Sciatic nerve (tissue), 2 donors: ENCODE measurements at places on chromosomes 7 and 10. TPM values are rescaled to one million over a fixed set of nuclear protein-coding genes. Genes with fewer than 3 reads are reported as not detected.
A peak's percentile ranks its signal among the peaks of the same experiment; 100 is the strongest.

DNA sequence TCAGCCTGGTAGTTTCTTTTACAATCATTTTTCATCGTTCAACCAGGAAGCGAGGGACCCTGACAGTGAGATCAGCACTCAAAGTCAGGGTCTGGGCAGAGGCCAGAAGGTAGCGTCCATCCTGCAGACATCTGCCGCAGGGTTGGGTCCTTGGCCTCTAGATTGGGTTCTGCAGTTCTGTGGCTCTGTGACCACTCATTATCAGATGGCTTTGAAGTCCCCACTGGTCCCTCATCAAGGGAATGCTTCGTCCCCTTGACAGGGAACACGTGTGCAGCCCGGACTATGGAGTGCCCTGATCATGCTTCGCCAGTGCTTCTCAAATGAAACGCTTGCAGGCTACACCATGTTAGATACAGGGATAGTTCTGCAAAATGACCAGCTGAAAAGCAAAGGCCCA, 64.1 kb downstream of the FRMPD2 start:
- DNase-seq = no peak

AKR1B1 gene
- total RNA-seq = 273 TPM

- no peak for DNase-seq
Measured at GRCh38 chr10:96772196-96772595, 51.9 kb upstream of the PIK3AP1 start.

PRSS58 gene
- not detected for total RNA-seq

DNA sequence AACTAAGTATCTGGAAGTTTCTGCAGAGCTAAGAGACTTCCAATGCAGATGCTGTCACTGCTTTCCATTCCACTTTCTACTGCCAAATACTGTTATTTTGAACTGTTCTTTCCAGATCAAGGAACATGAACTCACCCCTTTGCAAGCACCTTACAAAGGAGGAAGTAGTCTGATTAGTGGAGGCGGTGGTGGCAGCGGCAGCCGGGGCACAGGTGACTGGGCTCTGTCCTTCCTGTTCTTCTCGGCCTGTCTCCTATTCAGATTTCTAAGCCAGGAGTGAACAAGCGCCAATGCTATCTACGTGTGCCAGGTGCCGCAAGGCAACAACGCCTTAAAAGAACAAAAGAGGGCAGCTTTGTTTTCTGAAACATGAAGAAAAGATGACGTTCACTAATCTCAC, 44.9 kb downstream of the BEND7 start:
- no peak for DNase-seq

ABLIM1 gene
- 140 TPM for total RNA-seq

CALHM2 gene
- 46.3 TPM for total RNA-seq

DNA sequence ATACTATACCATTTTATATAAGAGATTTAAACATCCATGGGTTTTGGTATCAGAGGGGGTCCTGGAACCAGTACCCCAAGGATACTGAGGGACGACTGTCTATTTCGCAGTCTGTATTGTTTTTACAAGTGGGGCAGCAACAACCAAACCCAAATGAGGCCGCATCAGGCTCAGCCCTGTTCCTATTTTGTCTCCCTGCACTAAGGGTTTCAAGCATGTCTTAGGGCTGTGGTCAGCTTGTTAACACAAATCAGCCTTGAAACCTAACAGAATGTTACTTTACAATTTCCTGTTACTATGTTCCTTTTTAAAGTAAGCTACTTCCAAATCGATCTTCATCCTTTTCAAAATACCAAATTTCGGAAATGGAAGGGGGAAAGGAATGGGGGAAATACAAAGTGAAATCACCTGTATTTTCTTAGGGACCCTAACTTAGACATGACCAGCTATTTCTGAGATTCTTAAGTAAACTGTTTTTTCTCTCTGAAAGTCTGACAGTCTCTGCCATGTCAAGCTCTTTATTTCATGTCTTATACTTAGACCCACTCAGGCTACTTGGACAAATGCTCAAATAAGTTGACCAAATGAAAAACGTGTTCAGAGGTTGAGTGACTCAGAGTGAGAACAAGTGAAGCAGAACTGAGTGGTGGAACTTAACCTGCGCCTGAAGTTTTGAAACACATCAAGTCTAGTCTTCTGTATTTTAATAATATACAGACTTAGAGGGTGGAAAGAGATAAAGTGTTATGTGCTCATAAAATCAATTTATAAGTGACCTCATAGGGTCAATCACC, 75.8 kb downstream of the C1GALT1 start:
- DNase-seq = no peak

DNA sequence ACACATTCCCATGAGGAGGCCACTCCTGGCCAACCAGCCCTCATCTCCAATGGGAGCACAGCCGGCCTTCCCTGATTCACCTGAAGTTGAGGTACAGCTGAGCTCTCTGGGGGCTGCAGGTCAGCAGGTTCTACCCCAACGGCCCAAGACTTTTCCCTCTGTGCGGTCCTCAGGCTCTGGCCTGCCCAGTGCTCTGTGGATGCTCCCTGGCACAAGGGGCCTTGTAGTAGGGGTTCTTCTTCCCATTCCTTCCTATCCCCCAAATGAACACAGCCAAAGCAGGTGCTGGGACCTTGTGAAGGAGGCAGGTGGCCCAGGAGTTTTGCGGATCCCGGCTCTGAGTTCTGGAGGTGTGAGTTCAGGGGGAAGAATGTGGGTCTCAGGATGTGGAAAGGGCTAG, 72.2 kb downstream of the PLXNA4 start:
- no peak for DNase-seq

- DNase-seq = peak; percentile 86
Measured at GRCh38 chr10:102642736-102643335, 1.4 kb upstream of the TRIM8 start.

LRIT1 gene
- total RNA-seq = not detected

DNA sequence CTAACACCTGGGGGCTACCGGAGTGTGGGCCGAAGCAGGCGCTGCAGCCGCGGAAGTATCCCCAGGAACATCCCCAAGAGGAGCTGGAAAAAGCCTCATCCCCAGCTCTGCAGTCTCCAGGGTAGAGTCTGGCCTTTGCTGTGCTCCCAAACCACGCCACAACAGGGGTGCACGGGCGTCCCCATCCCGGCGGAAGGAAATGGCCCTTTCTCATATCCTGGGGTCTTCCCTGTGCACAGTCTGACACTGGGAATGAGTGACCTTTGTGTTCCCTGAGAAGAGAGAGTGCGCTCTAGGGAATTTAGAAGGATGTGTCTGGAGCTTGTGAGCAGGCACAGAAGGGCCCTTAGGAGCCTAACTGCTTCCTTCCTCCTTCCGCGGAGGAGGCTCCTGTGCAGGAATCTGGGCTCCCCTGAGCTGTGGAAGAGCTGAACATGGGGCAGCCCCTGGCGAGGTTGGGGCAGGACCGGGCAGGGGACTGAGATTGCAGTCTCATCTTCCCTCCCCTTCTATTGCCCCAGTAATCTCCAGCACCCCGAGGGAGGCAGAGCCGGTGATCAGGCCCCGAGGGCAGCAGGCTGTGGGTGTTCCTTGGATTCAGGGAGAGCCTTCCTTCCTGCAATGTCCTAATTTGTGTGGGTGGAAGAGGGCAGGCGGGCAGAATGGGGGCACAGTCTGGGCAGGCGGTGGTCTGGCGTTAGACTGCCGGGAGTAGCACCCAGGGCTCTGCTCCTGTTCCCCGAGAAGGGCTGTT, 1.3 kb downstream of the REPIN1 start:
- DNase-seq = no peak

DNA sequence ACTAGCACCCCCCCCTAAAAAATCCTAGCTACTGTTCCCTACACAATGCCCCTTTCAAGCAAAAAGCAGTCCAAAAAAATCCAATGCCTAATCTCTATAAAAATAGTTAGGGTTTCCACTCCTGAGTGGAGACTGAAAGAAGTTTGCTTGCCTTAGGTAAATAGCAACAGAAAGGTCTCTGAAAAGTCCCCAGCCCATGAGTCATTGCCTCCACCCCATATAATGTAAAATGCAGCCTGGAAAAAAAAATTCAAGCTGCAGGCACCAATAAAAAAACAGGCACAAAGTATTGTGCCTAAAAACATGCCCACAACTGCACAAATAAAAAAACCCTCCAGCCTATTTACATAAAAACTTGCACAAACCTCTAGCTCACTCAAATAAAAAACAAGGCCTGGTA, 47.5 kb downstream of the ZNF680 start:
- DNase-seq = no peak

DNA sequence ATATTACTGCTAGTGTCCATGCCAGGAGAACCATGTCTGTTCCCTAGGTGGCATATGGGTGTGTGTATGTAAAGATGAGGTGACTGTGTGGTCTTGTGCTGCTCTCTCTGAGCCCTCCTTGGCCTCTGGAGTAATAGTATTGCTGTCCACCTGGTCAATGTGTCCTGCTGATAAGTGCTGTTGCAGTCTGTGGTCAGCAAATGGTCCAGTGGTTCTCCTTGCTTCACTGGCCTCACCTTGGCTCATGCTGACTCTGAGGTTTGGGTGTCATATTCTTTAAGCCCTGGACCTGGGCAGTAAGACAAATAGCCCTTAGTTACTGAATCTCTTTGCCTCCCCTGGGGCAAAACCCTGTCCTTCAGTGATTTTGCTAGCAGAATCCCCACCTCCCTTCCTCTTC, 56.8 kb downstream of the TPST1 start:
- no peak for DNase-seq

- DNase-seq = no peak
Measured at GRCh38 chr7:19470031-19470430, 238.8 kb downstream of the POLR1F start.

GTF2IRD1 gene
- total RNA-seq = 29.5 TPM

GRCh38 chr10:77149001-77149400, 488.6 kb downstream of the KCNMA1 start:
- DNase-seq = no peak

DNA sequence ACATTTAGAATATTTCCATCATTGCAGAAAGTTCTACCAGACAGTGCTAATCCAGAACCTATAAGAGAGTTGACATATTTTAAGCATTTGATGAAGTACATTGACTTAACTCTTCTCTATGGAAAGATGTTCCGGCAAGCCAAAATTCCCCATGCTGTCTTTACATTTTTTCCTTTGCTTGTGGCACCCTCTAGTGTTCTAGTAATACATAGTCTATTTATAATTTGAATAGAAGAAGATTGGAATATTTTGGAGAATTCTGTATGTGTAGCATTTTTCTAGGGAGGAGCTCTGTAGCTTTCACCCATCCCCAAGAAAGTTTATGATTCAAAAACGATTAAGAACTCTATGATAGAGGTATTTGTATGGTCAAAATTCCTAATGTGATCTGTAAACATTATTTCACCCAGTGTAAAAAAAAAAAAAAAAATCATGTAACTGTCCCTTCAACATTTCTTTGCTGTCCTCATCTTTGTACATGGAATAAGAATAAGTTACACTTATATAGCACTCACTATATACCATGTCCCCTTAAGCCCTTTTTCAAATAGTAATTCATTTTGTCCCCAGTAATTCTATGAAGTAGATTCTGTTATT, 33.2 kb downstream of the NRF1 start:
- no peak for DNase-seq

- no peak for DNase-seq
Measured at GRCh38 chr7:5396542-5396941, 27.1 kb downstream of the TNRC18 start.

DNA sequence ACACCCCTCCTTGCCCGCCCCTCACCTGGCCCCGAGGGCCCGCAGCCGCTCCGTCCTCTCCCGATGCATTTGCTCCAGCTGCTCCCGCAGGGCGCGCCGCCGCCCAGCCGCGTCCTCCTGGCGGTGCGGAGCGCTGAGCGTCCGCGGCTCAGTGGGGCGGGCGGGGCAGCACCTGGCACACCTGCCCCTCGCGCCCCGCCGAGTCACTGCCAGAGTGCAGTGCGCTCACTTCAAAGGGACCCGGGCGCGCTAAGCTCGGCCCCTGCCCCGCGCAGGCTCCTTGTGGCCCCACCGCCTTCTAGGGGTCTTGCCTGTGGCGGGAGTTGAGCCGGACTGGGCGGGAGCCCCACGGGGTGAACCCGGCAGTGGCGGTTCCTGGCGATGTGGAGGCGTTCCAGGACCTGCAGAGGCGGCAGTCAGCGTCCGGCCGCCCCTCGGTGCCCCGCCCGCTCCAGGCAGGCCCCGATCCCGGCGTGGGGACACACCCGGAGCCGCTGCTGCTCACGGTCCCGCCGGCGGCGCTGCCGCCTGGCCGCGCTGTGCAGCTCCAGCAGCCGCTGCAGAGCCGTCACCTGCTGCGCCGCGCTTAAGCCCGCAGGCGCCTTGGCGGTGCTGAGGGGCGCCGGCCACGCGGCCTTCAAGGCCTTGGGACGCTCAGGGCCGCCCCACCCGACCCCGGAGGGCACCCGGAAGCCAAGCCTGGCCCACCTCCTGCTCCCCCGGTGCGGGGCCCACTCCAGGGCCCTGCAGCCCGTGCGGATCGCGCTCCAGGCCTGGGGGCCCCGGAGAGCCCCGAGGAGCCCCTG, 6.7 kb downstream of the ATP6V1F start:
- no peak for DNase-seq

PLAU gene
- total RNA-seq = 15.6 TPM

GRCh38 chr7:127770885-127771284, 118.9 kb downstream of the SND1 start:
- DNase-seq = no peak

DNA sequence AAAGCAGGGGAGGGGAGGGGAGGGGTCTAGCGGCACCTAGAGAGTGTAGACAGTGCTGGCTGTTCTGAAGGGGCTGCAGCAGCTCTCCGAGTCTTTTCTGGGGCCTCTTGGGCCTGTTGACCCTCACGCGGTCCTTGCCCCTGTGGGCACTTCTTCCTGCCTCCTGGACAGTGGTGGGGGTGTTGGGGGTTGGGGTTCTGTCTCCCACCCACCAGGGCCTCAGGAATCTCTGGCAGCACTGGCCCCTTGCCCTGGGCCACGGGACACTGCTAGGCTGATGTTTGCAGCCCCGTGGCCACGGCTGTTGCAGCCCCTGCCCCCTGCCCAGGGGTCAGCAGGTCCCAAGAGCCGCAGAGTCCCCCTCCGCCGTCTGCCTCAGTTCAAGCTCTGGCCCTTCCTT, 68.9 kb upstream of the INPP5A start:
- DNase-seq = no peak

- DNase-seq = no peak
Measured at GRCh38 chr10:7478727-7479457, 68.1 kb upstream of the SFMBT2 start.

DNA sequence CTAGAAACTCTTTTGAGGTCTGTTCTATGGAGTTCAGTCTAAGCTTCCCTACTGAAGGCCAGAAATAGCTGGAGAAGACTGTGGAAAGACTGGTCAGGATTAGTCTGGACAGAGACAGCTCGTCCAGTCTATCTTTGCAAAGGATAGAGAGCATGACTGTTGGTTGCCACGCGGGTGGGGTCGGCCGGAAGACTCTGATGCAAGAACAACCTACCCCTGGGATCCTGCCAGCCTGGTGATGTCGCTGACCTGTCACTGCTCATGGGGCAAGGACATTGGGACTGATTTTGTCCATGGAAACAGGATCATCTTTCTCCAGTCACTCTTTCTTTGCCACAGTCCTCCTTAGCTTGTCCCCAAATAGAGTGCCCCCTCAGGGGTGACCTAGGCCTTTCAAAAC, 337.6 kb upstream of the NPSR1 start:
- DNase-seq = no peak

- no peak for DNase-seq
Measured at GRCh38 chr10:49749144-49749543, 13.0 kb downstream of the OGDHL start.
